ENCODE measurements at places on chromosomes 12 and 14. TPM values are rescaled to one million over a fixed set of nuclear protein-coding genes. Genes with fewer than 3 reads are reported as not detected.
A peak's percentile ranks its signal among the peaks of the same experiment; 100 is the strongest.

GRCh38 chr14:88746052-88746451, 46.7 kb downstream of the EML5 start:
- DNase-seq = no peak
- H3K36me3 ChIP-seq = peaks cover 17% of the 10 kb centered on the region
- H3K4me1 ChIP-seq = peaks cover 47% of the 10 kb centered on the region
- peak overlapping the region; percentile 3 for H3K4me3 ChIP-seq

- H3K4me3 ChIP-seq = no peak overlapping the region
- H3K27me3 ChIP-seq = no peaks in the 10 kb centered on the region
- DNase-seq = no peak
- H3K4me1 ChIP-seq = no peaks in the 10 kb centered on the region
- no peaks in the 10 kb centered on the region for H3K36me3 ChIP-seq
Observed at GRCh38 chr12:39946361-39947280, 159.3 kb downstream of the SLC2A13 start.

- H3K36me3 ChIP-seq = no peaks in the 10 kb centered on the region
- peaks cover 12% of the 10 kb centered on the region for H3K27me3 ChIP-seq
- H3K27ac ChIP-seq = no peak overlapping the region
- H3K4me3 ChIP-seq = no peak overlapping the region
Observed at GRCh38 chr14:101716956-101717662, 44.4 kb upstream of the PPP2R5C start.

DNA sequence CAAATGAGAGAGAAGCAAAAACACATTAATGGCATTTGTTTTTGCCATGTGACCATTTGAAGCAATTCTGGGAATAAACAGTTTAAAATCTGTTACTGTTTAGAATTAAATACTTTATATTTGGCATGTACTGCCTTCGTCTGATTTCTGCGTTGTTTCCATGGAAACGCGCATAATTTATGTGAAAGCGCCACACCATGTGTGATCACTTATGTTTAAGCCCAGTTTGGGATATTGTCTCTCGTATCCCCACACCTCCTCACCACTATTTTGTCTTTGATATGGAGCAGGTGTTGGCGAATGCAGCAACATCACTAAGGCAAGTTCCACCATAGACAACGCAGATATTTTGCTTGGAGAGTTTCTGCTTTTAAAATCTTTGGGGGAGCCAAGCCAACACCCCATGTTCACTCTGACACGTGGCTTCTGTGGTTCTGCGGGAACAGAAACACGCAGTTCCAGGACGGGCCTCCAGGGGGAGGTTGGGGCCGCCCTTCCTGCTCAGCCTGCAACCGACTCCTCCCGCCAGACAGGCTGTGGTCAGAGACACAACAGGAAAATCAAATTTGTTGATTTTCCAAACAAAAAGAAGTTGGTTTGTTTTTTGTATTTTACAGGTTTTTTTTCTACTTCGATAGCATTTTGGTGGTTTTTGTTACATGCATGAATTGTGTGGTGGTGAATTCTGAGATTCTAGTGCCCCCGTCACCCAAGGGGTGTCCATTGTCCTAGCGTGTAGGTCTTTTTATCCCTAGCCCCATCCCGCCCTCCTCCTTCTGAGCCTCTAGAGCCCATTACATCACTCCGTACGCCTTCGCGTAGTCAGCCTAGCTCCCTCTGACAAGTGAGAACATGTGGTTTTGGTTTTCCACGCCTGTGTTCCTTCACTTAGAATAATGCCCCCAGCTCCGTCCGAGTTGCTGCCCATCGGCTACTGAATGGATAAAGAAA, 101.9 kb upstream of the SFSWAP start:
- peaks cover 7% of the 10 kb centered on the region for H3K27me3 ChIP-seq
- no peak overlapping the region for H3K27ac ChIP-seq
- no peaks in the 10 kb centered on the region for H3K36me3 ChIP-seq
- H3K4me3 ChIP-seq = peak overlapping the region; percentile 19

DNA sequence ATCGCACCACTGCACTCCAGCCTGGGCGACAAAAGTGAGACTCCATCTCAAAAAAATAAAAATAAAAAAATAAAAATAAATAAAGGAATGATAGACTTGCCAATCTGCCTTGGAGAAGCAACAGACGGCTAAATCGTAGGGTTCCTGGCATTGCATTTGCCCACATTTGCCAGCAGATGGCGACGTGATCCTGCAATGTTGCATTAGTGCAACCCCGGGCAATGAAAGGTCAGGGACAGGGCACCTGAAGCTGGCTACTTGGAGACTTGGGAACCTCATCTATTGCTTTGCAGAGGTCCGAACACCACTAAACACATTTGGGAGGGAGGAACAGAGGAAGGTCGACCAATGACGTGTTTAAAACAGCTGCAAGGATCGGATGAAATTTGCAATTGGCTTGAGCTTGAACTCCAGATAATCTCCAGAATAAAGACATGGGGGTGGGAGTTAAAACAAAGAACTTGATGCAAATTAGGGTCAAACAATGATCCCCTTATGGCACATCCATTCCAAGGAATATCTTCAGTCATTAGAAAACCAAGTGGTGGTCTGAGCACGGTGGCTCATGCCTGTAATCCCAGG, 34.6 kb downstream of the SPRING1 start:
- peak; percentile 38 for DNase-seq
- H3K4me3 ChIP-seq = no peak overlapping the region
- H3K36me3 ChIP-seq = no peaks in the 10 kb centered on the region
- no peaks in the 10 kb centered on the region for H3K27me3 ChIP-seq
- H3K4me1 ChIP-seq = peaks cover 6% of the 10 kb centered on the region

DNA sequence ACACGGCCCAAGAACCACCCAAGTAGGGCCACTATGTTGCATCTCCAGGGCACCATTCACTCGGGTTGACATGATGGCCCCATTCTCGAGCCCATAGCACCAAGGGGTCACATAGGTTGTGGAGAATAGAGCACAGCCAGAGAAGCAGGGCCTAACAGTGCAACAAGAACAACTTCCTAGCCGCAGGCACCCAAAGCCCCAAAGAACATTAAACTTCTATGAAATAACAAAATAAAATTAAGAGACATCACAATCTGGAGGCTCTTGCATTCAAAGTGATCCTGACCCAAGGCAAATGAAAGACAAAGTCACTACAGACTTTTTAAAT, 1.9 kb downstream of the KRT4 start:
- no peak overlapping the region for H3K27ac ChIP-seq
- peaks cover 9% of the 10 kb centered on the region for H3K4me1 ChIP-seq
- H3K36me3 ChIP-seq = no peaks in the 10 kb centered on the region
- no peak for DNase-seq

GRCh38 chr12:94615260-94616181, 34.8 kb downstream of the TMCC3 start:
- H3K27ac ChIP-seq = no peak overlapping the region
- no peak for DNase-seq
- H3K36me3 ChIP-seq = no peaks in the 10 kb centered on the region
- peaks cover 4% of the 10 kb centered on the region for H3K4me1 ChIP-seq

GRCh38 chr14:72736308-72736707, 157.6 kb downstream of the DPF3 start:
- peak; percentile 80 for DNase-seq
- peaks cover 39% of the 10 kb centered on the region for H3K4me1 ChIP-seq
- H3K36me3 ChIP-seq = peaks cover 11% of the 10 kb centered on the region
- peak overlapping the region; percentile 57 for H3K4me3 ChIP-seq

GRCh38 chr12:29238822-29239291, 89.8 kb downstream of the FAR2 start:
- H3K27me3 ChIP-seq = no peaks in the 10 kb centered on the region
- no peak for DNase-seq
- H3K27ac ChIP-seq = no peak overlapping the region

GRCh38 chr12:122423258-122424165, 1.0 kb upstream of the CLIP1 start:
- no peaks in the 10 kb centered on the region for H3K27me3 ChIP-seq
- peak overlapping the region; percentile 90 for H3K4me3 ChIP-seq
- H3K4me1 ChIP-seq = peaks cover 21% of the 10 kb centered on the region
- H3K27ac ChIP-seq = peak overlapping the region; percentile 91
- DNase-seq = no peak

DNA sequence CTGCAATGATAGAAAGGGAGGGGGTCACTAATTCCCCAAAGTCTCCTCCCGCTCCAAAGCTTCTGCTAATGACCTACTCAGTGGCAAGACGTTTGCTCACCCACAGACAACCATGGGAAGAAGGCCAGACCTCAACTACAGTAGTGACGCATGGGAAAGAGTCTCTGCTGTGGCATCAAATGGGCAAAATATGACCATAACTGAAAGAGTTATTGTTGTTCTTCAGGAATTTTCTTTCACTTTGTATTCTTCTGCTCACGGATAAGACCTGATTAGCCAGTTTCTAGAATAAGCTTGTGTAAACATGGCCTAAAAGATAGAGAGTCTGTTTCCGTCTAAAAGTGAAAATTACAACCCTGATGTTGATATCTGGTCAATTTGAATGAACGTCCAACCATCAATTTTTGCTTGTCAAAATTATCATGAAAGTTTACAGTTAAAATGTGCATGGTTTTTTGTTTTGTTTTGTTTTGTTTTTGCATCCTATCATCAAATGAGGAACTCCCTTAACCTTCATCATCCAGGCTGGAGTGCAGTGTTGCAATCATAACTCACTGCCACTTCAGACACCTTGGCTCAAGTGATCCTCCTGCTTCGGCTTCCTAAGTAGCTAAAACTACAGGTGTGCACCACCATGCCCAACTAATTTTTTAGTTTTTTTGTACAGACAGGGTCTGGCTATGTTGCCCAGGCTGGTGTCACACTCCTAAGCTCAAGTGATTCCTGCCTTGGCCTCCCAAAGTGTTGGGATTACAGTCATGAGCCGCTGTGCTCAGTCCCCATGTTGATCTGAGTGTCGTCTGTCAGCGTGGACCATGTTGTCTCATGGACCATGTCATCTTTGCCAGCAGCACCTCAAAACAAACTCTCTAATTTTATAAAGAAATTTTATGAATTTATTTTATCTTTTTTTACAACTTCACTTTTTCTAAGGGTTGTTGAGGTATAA, 7.0 kb downstream of the KRT6B start:
- no peak overlapping the region for H3K27ac ChIP-seq
- peaks cover 38% of the 10 kb centered on the region for H3K4me1 ChIP-seq
- H3K4me3 ChIP-seq = no peak overlapping the region
- no peaks in the 10 kb centered on the region for H3K36me3 ChIP-seq

- H3K27me3 ChIP-seq = no peaks in the 10 kb centered on the region
- no peak overlapping the region for H3K4me3 ChIP-seq
- no peak overlapping the region for H3K27ac ChIP-seq
- H3K4me1 ChIP-seq = no peaks in the 10 kb centered on the region
- peaks cover 11% of the 10 kb centered on the region for H3K36me3 ChIP-seq
Observed at GRCh38 chr12:2673966-2674810, 120.6 kb upstream of the FKBP4 start.

GRCh38 chr14:91237219-91237618, 7.3 kb downstream of the GPR68 start:
- peak overlapping the region; percentile 92 for H3K27ac ChIP-seq
- H3K4me3 ChIP-seq = peak overlapping the region; percentile 20
- DNase-seq = peak; percentile 82
- H3K4me1 ChIP-seq = peaks cover 22% of the 10 kb centered on the region
- H3K36me3 ChIP-seq = peaks cover 18% of the 10 kb centered on the region
- H3K27me3 ChIP-seq = no peaks in the 10 kb centered on the region

DNA sequence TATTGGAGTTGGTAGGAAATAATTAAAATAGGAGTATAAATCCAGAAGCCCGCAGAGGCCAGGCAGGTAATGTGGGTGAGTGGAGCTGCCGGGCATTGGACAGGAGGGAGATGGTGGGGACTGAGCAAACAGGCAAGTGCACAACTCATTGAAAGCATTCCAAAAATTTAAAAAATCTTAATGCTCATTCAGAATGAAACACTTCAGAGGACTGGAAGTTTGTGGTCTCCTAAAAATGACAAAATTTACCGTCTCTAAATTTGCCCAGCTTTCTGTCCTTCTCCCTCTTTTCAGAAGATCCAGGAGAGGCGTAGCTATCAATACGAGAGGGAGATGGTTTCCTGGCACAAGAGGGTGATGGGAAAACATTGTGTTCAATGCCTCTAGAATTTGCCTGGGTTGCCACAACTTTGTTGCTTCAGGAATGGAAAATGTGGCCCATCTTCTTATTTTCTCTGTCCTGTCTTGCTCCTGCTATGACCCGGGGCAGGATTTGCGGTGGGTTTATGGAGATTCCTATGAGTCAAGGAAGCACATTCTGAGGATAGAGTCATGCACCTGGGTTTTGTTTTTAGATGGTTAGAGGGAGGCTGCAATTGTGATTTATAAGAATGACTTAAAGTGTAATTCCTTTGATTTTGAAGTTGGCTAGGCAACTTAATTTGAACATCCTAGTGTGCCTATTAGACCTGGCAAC, 72.2 kb downstream of the BORCS5 start:
- H3K27ac ChIP-seq = no peak overlapping the region
- no peaks in the 10 kb centered on the region for H3K27me3 ChIP-seq
- peaks cover 60% of the 10 kb centered on the region for H3K4me1 ChIP-seq
- no peak overlapping the region for H3K4me3 ChIP-seq

DNA sequence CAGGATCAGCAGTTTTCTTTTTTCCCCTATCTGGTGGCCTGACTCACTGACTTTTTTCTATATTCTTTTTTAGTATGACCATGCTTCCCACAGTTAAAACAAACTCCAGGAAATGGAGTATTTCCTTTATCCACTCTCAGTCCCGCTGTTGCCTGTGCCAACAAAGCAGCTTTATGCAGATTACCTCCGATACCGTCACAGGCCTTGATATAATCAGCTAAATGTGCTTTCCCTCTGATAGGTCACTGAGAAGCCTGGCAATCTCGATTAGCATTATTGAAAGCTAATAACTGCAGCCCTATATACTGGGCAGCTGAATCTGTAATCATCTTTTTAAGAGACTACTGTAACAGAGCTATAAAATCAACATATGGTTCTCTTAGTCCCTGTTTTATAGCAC, 243.6 kb downstream of the KIF21A start:
- no peak overlapping the region for H3K27ac ChIP-seq
- no peak overlapping the region for H3K4me3 ChIP-seq
- H3K36me3 ChIP-seq = no peaks in the 10 kb centered on the region
- DNase-seq = no peak

TMTC2 gene
- total RNA-seq = 1.1 TPM

NRXN3 gene
- 0.07 TPM for total RNA-seq

DDX54 gene
- total RNA-seq = 57.8 TPM

DNAI7 gene
- total RNA-seq = not detected

APOLD1 gene
- 7.1 TPM for total RNA-seq

CSAD gene
- total RNA-seq = 15.8 TPM

SMIM41 gene
- total RNA-seq = 0.13 TPM

LTB4R gene
- 2.2 TPM for total RNA-seq

FAM90A1 gene
- not detected for total RNA-seq

All from HFFc6 (cell line).